ENCODE measurements at places on chromosomes 2 and 18.
A peak's percentile ranks its signal among the peaks of the same experiment; 100 is the strongest.

GRCh38 chr2:134674687-134675086 lies 44.1 kb downstream of the TMEM163 start:
- DNase-seq, result no peak

GRCh38 chr2:128879161-128879560 lies 560.5 kb upstream of the HS6ST1 start:
- no peak for DNase-seq

- no peak for DNase-seq
Observed at GRCh38 chr2:118845005-118845521, 2.4 kb downstream of the EN1 start.

GRCh38 chr2:24152413-24153197 lies 22.2 kb upstream of the FAM228A start:
- DNase-seq, result no peak

- no peak for DNase-seq
Observed at GRCh38 chr2:207156451-207157161, 9.1 kb downstream of the KLF7 start.

DNA sequence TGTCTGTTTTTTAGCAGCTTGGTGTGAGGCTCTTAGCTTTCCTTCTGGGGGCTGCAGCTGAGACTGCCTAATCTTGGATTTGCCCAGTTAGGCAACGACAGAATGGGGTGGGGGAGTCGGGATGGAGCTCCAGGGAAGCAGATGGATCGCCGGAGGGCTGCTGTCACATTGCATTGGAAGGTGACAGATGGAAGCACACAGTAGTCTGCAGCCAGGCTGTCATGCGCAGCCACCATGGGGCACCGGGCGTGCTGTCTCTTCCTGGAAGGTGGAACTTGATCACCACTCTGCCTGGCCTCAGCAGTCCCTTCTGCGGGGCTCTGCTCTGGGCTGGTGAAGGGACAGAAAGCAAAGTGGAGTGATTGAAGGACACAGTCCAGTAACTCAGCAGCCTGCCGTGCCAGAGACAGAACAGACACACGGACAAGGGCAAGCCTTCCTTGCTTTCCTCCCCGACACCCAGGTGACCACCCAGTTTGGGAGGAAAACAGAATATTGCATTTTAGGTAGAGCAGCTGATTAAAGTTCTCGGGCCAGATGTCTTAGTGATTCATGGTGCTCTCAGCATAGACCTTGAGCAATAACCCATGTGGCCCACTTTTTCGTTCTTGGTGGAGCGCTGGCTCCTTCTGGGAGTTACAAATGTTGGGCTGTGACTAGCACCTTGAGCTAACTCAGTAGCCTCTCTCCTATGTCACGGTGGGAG lies 40.9 kb downstream of the RNF144A start:
- DNase-seq, result no peak

- DNase-seq, result no peak
Observed at GRCh38 chr2:39932198-39932597, 153.1 kb upstream of the THUMPD2 start.

GRCh38 chr2:46184794-46185583 lies 112.2 kb upstream of the EPAS1 start:
- DNase-seq, result no peak

DNA sequence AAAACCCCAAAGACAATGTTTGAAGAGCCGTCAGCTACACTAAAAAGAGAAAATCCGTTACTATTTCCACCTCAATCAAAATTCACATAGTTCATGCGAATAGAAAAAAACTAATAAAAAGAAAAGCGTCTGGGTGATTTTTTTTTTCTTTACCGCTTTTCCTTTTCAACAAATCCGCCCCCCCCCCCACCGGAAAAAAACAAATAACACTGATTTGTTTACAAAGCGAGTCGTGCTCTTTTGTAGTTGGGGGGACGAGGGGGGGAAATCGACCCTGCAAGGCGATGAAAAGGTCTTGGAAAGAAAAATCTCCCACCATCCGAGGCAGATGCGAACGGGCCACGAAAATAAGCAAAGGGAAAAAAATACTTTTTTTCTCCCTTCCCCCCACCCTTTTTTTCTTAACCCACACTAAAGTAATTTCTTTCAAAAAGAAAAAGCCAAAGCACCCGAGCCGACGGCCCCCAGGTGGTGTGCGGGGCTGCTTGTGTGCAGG lies 638 bp downstream of the ZNF521 start:
- DNase-seq, result no peak

- DNase-seq, result peak; percentile 74
Observed at GRCh38 chr2:73307720-73308119, 14.4 kb upstream of the EGR4 start.

DNA sequence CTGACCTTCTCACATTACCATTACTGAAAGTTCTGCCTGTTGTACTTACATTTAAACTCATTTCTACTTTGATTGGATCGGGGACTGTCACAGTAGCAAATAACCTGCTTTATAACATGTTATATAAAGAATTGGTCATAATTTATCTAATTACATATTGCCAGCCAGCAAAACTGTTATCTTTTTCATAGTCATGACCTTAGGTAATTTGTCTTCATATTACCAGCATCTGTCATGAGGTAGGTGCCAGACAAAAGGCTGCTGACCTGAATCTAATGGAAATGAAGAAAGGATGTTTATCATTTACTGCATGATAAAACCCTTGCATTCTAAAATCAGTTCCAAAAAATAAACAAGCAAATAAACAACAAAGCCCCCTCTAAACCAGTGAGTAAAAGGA lies 89.4 kb upstream of the LRP1B start:
- DNase-seq, result no peak

DNA sequence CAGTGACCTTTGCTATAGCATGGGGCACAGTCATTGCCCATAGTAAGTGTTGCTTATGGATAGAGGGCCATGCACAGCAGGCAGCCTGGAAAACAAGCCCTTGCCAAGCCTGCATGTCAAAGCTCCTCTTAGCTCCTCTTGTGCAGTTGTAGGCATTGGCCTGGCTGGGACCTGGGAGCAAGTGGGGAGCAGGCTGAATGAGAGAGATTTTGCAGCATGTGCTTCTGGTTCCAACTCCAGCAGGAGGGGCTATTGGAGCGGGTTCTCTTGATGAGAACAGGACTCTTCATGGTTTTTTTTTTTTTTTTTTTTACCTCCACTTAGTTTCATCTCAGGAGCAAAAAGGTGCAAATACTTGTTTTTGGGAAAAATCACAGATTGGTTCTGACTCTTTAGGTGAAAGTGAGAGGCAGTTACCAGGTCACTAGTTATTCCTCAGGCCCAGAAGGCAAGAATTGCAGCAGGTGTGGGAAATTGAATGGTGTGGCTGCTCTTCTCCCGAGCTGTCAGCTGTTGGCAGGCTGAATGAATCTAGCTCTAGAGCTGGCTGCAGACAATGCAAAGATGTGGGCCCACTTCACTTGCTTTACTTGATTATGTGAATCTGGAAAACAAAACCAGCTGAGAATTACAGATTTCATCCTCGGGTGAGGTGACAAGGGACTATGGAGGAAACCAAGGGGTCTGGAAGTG lies 95.9 kb downstream of the MAP4K4 start:
- DNase-seq, result no peak

GRCh38 chr2:128617661-128618060 lies 299.0 kb upstream of the HS6ST1 start:
- no peak for DNase-seq

GRCh38 chr2:11329776-11330175 lies 14.7 kb downstream of the ROCK2 start:
- DNase-seq, result no peak

- DNase-seq, result no peak
Observed at GRCh38 chr2:241620419-241620769, 16.6 kb downstream of the THAP4 start.

DNA sequence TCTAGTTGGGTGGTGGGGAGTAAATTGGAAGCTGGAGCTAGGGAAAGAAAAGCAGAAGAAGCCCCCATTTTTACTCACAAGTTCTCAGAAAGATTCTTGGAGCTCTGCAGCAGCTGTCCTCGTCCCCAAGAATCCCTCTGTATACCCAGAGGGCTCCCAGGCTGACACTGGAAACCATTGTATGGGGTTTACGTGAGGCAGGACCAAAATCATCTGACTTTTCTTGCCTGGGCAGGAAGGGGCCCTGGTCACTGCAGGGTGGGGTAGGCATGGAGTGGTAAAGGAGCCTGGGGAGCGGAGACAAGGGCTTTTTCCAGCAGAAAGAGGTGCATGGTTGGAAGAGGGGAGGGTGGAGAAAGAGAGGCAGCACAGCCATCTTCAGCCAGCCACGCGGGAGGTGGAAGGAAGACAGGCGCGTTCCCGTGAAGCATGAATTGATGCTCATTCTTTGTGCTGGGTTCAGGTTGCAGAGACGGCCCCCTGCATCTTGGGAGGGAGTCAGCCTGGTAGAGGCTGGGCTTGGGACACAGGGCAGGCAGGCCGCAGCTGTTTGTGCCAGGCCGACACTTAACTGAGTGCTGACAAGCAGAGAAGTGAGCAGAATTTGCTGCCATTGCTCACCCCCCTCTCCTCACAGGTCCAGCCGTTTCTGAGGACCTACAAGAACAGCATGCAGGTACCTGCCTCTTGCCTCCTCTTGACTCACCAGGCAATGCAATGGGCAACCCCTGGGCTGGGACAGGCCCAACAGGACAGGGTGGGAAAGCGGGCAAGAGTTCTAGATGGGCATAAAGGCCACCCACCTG lies 94.8 kb downstream of the PLB1 start:
- no peak for DNase-seq

DNA sequence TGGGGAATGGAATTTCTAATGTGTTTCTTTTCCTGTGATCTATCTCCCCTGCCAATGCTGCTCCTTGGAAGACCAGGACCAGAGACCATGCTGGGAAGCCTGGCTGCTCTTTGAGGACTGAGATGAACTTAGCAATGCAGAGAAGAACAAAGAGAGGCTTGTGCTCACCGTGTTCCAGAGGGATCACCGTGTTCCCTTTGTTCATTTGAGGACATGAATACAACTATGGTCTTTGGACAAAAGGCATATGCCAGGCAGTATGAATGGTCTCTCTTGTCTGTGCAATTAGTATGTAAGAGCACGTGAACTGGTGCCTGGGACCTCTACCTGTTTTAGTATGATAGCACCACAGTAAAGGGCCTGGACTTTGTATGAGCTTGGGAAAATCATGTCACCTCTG lies 139.9 kb downstream of the TDRD15 start:
- DNase-seq, result no peak

DNA sequence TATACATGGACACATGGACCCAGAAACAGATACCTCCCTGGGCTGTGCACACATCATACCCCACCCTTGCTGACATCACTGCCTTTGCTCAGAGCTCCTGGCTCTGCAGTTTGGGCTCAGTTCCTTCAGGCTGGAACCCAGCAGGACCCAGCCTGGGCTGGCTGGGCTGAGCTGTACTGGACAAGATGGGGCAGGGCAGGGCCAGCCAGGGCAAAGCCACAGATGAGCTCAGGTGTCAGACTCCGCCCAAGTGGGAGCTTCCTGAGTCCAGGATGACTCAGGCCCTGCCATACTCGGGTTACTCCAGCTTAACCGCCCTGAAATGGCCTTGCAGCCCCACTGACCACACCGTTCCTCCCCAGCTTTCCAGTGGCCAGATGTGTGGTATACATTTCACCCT lies 284.9 kb downstream of the OSR1 start:
- DNase-seq, result no peak

- DNase-seq, result no peak
Observed at GRCh38 chr2:12391116-12391515, 325.6 kb upstream of the TRIB2 start.

- DNase-seq, result no peak
Observed at GRCh38 chr18:11256251-11256650, 106.9 kb upstream of the PIEZO2 start.

Data from NCI-H1092 (cell line).